ENCODE measurements at places on chromosomes 7 and 10.

DNA sequence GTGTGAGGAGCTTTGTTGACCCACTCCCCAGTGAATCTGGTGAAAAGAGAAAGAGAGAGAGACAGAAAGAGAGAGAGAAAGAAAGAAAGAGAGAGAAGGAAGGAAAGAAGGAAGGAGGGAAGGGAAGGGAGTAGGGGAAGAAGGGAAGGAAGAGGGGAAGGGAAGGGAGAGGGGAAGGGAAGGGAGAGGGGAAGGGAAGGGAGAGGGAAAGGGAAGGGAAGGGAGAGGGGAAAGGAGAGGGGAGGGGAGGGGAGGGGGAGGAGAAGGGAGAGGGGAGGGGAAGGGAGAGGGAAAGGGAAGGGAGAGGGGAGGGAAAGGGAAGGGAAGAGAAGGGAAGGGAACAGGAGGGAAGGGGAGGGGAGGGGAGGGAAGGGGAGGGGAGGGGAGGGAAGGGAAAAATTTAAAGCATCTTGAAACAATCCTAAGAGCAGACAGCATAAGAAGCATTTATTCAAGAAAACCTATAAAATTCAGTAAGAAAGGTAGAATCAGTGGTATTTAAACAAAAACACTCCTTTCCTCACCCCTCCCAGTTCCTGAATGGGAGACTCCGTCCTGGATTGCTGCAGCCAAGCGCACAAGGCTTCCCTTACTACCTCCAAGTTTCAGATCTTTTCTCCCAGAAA lies 846.2 kb upstream of the POM121L12 start:
- DNase-seq: no peak

GRCh38 chr7:51154201-51154600 lies 162.4 kb downstream of the COBL start:
- DNase-seq: no peak

- no peak for DNase-seq
Measured at GRCh38 chr7:11436316-11436715, 395.7 kb downstream of the THSD7A start.

- no peak for DNase-seq
Measured at GRCh38 chr10:48466611-48467240, 138.1 kb downstream of the ARHGAP22 start.

DNA sequence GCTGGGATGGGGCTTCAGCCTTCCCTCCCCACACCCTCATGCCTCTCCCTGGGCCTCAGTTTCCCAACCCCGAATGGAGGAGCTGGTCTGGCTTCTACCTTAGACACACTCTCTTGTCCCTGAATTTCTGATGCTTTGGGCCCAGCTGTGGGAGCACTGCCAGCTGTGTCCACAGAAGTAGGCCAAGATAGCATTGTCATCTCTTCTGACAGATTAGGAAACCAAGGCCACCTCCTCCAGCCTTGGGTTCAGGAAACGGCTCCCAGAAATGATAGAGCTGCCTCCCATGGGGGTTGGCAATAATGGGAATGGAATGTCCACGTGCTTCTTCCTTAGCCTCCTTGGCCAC lies 1.3 kb downstream of the PPIF start:
- DNase-seq: no peak

- no peak for DNase-seq
Measured at GRCh38 chr10:28800144-28800543, 122.8 kb downstream of the BAMBI start.

- no peak for DNase-seq
Measured at GRCh38 chr10:70879207-70879606, 9.2 kb downstream of the PCBD1 start.

- no peak for DNase-seq
Measured at GRCh38 chr10:49271346-49271745, 27.6 kb upstream of the C10orf71 start.

GRCh38 chr7:100620804-100621203 lies 8.5 kb downstream of the MOSPD3 start:
- no peak for DNase-seq

DNA sequence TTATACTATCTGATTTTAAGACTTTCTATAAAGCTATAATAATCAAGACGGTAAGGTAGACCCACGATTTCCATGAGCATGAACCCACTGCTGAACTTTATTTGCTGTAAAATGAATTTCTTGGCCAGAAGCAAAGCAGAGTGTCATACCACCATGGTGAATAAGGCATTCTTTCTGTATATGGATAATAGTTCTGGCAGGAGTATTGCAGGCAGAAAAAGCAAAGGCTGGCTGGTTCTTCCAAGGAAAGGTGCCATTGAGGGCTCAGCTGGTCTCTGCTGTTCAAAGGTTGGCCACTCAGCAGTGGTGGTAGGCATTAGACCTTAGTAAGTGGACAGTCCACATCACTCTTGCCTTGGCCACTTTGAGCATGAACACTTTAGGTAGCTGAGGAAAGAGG lies 104.1 kb upstream of the KCNMA1 start:
- DNase-seq: no peak

DNA sequence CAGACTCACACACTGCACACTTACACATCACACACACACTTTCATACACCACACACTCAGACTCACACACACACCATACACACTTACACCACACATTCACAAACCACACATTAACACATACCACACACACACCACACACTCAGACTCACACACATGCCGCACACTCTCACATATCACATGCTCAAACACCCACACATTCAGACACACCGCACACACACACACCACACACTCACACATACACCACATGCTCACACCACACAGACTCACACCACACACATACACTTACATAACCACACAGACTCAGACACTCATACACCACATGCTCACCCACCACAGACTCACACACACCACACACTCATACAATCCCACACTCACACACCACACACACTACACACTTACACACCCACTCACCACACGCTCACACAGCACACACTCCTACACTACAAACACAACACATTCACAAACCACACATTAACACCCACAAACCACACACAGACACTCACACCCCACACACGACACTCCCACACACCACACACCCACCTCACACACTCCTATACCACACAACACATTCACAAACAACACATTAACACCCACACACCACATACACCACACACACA lies 125.4 kb downstream of the EVX1 start:
- DNase-seq: no peak

Data from NCI-H774 (cell line).